ENCODE measurements at places on chromosomes 3 and 15. TPM values are rescaled to one million over a fixed set of nuclear protein-coding genes. Genes with fewer than 3 reads are reported as not detected.

DNA sequence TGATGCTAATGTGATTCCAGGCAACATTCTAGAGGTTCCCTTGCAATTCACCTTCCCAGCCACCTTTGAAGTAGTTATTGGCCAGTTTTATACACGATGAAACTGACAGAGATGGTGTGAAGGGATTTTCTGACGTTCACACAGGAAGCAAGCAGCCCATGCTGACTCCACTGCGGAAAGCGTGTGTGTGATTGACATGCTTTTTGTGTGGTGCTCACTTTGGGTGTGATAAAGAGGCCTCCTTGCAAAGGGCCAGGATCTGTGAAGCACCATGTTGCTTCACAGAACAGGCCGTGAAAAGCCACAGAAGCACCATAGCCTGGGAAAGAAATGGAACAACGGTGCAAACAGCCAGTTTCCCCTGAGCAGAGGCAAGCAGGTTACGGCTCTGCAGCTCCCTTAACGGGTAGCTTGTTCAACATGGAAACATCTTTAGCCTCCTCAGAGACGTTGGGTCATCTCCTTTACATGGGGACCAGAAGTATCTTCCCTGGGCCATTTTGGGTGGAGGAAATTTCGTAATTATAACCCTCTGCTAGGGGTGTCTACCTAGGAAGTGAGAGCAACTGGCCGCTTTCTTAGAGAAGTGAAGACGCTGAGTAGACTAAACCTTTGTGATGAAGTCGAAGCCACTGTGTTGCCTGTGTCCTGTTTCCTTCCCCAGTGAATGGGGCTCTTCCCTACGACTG, 108.5 kb downstream of the APBA2 start:
- DNase-seq = no peak

CLDN1 gene
- 58.2 TPM for polyA plus RNA-seq

DNA sequence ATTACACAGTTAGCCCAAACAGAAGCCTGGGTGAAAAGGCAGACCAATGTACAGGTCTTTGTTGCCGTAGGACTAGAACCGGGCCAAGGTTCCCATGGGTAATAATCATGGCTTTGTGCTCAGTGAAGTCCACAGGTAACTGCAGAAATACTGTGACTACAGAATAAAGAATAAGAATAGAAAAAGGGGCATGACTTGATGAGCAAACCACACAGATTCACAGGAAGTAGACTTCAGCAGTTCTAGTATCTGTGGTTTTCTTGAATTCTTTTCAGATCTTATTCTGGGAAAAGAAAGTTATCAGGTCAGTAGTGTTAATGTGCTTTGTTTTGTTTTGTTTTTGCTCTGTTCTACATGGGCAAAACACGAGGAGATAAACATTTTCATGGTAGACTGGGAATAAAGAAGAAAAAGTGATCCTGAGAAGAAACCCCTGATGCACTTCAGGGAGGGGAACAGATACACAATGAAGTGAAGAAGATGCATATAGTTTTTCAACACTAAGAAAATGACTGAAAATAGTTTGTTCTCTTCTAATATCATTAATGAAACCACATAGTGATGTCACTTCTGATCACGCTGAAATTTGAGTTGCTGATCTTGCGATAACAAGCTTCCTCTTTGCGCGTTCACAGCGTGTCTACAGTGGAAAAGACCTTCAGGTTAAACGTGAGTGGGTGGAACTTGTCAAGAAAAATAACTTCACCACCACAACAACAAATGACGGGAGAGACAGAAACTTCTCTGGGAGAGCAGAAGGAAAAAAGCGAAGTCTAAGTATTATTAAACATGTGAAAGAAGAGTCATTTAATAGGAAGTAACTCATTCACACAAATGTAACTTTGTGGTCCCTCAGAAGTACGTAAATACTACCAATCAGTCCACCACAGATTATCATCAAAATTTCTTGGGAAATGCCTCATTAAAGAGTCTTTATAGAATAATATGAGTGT, 315.8 kb upstream of the SATB1 start:
- DNase-seq = no peak

RLBP1 gene
- not detected for polyA plus RNA-seq

- DNase-seq = no peak
Observed at GRCh38 chr15:31157644-31158069, 56.1 kb upstream of the TRPM1 start.

DNA sequence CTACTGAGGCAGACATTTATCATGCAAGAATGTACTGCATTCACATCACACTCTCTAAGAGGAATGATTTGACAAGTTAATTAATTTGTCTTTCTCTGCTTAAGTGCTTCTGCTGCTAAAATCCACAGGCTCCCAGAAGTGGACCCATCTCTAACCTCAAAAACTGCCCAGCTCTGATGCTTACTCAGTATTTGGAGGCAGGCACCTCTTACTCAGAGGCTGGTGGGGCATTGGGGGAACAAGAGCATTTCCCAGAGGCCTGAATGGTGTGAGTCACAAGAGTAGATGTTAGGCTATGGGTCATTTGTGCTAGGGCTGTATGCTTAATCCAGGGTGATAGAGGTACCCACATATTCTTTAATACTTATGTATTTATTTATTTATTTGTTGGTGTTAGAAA, 34.4 kb upstream of the HCN4 start:
- no peak for DNase-seq

DNA sequence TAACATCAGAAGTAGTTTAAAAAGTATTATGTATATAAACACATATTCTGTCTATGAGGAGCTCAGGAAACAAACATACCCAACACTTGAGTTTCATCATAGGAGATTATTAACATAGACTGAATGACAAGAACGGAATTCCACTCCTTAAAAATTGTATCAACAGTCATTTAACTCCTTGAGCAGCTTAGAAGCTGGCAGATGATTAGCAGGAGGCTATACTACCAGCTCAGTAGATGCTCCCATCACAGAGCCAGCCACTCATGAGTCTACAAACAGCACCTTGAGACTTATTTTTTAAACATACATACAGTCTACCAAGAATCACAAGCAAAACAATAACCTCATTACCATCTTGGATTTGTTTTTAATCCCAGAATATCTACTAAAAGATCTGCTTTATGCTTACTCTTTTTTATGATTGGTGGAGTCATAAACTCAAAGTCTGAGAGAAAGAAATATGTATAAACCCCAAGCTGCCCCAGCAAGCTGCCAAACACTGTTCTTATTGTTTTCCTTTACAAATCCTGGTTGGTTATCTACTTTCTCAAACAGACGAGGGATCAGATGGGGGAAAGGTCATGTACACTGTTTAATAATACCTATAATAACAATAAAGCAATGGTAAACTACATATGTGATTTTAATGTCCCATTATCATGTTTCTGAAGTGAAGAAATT, 59.5 kb downstream of the CBLB start:
- DNase-seq = no peak

GRCh38 chr15:57393061-57393460, 16.8 kb downstream of the CGNL1 start:
- DNase-seq = no peak

GRCh38 chr15:65050270-65050669, 5.1 kb downstream of the SLC51B start:
- no peak for DNase-seq

DNA sequence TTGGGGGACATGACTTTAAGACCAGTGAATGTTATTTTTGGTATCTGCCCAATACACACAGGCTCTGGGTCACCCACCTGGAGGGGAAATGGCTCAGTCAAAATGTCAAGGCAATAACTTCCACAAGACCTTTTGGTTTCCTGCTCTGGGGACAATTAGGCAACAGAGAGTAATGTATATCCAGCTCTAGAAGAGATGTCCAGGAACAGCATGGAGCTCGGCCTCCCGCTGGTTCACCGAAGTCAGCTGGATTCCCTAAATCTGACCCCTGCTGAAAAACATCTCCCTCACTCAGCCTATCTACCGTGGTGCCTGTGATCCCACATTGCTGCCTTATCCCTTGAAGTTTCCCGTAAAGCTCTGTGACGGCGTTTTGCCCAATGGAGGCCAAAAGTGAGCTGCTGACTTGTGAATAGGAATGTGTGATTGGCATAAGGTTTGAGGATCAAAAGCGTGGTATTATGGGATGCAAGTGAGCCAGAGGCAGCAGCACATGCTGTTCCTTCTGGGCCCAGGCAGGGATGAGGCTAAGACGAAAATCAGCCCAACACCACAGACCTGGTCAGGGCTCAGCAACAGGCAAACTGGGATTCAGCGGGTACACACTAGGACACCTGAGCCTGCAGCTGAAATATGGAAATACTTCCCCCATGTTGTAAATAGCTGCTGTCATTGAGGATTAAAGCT, 47.2 kb upstream of the SLC6A11 start:
- no peak for DNase-seq

GRCh38 chr3:31815631-31816440, 165.2 kb downstream of the OSBPL10 start:
- DNase-seq = no peak

DNA sequence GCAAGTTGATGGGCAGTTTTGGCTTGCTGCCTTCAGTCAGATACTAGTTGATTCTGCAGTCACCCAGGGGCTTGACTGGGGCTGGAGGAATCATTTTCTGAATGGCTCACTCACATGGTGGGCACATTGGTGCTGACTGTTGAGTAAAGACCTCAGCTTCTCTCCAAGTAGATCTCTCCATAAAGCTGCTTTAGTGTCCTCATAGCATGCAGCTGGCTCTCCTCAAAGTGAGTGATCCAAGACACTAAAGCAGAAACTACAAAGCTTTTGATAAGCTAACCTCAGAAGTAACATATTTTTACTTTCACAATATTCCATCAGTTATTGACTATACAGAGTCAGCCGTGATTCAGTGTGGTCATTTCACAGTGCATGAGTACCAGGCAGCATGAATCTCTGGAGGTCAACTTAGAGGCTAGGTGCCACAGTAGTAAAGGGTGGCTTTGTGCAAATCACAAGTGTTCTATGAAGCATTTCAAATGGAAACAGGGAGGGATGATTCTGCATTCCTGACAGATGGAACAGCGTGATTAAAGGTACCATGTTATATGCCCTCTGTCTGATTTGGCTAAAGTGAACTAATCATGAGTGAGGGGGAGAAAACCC, 24.3 kb upstream of the ATP8B4 start:
- no peak for DNase-seq

GRCh38 chr3:143182866-143183664, 63.5 kb downstream of the CHST2 start:
- no peak for DNase-seq

DNA sequence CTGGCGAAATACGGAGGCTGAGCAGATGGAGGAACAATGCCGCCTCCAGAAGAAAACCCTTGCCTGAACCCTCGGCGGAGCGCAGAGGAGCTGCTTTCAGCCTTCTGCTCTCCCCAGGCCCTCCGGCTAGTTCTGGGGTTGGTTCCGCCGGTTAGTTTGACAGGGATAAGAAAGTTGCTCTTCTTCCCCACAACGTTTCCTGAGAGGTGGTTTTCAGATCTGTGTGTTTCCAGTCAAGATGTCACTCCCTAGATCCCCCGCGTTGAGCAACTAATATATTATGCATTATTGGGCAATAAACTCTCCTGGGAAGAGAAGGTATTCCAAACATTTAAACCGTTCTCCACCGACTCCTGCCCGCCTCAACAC, 551 bp downstream of the NLGN1 start:
- DNase-seq = no peak

GRCh38 chr15:37246065-37246464, 145.7 kb upstream of the MEIS2 start:
- DNase-seq = no peak

ATP13A5 gene
- polyA plus RNA-seq = 0.22 TPM

- no peak for DNase-seq
Observed at GRCh38 chr3:153881201-153881600, 240.0 kb upstream of the ARHGEF26 start.

GRCh38 chr15:73273181-73274002, 95.4 kb downstream of the HCN4 start:
- DNase-seq = peak; percentile 61

DNA sequence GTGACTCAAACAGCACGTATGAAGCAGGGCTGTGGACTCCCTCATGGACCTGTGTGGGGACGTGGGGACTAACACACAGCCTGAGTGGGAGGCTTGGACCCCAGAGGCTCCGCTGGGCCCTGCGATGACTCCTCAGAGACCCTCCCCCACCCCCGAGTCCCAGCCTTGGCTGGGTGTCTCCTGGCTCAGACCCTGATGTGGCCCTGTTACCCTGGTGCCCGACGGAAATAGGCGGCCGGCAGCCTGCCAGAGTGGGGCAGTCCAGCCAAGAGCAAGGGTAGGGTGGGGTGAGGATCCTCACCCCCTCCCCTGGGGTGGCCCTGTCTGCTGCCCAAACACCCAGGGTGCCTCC, 15.3 kb downstream of the TNK2 start:
- no peak for DNase-seq

- no peak for DNase-seq
Observed at GRCh38 chr15:43210172-43210745, 10.6 kb downstream of the EPB42 start.

- DNase-seq = peak; percentile 53
Observed at GRCh38 chr15:84079885-84080777, 155.4 kb upstream of the GOLGA6L4 start.

DNA sequence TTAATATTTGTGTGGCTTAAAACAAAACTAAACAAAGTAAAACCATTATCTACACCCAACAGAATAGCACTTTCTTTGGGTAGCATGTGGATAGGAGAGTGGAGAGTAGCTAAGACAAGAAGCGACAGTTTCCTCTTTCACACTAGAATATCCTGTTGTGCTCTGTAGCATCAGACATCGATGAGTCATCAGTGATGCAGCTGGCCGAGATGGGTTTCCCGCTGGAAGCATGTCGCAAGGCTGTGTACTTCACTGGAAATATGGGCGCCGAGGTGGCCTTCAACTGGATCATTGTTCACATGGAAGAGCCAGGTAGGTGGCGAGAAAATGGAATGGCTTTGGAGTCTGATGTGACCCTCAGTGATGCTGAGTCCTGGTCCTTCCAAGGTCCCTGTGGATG, 108.1 kb downstream of the USP13 start:
- no peak for DNase-seq

GRCh38 chr15:101052031-101052620, 133.0 kb downstream of the LRRK1 start:
- no peak for DNase-seq

GRCh38 chr3:40810813-40811212, 286.1 kb downstream of the ZNF621 start:
- no peak for DNase-seq

KNG1 gene
- 56.9 TPM for polyA plus RNA-seq

- no peak for DNase-seq
Observed at GRCh38 chr3:52896151-52896550, 1.2 kb downstream of the STIMATE start.

DNA sequence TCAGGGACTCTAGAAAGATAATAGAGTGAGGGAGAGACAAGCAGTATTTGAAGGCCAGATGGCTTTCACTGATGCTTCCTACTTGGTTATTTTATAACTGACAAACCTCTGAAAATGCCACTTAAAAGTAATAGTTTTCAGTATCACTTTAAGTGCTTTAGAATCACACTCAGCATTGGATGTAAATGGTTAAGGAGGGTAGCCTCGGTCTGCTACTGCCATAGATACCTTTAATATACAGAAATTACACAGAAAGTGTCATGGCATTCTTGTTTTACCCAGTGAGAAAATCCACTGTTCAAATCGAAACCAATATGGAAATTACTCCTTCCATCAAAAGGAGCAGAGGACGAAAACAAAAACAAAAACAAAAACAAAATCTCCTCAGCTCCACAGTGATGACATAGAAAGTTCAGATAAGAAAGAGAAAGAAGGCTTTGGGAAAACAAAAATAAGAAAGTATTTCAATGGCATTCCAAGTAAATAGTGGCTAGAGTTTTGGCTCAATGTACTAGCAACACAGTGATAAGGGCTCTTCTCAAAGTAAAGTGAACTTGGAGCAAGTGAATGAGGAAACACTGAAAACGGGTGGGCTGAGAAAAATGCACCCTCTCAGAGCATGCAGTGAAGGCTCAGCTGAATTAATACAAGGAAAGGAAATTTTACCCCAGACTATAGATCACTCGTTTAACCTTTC, 43.2 kb upstream of the CD47 start:
- no peak for DNase-seq
